ENCODE measurements at places on chromosomes 5 and 9.

- no peak for DNase-seq
Measured at GRCh38 chr9:116286297-116286696, 132.7 kb downstream of the PAPPA start.

GRCh38 chr5:177390363-177391300 is 6.4 kb downstream of the SLC34A1 start:
- DNase-seq = peak; percentile 88

DNA sequence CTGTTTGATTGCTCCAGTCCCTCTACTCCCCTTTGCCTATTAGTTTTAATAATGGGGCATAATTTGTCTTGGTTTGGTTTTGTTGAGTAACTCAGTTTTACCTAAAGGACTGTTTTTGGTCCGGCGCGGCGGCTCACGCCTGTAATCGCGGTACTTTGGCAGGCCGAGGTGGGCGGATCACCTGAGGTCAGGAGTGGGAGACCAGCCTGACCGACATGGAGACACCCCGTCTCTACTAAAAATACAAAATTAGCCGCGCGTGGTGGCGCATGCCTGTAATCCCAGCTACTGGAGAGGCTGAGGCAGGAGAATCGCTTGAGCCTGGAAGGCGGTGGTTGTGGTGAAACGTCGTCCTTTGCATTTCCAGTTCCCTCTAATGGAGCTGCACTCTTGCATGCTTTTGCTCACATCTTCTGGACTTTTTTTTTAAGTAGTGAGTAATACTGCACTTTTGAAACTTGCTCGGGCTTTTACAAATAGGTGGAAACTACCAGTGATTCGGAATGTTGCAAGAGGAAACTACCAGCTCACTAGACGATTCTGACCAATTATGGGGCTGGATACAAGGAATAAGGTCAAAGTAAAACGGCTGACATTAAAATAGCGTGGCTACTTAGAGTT is 721 bp upstream of the MAML1 start:
- DNase-seq = peak; percentile 63

GRCh38 chr5:151128817-151129216 is 28.8 kb downstream of the ANXA6 start:
- DNase-seq = no peak

GRCh38 chr9:112366591-112366990 is 13.3 kb upstream of the HSDL2 start:
- DNase-seq = no peak

DNA sequence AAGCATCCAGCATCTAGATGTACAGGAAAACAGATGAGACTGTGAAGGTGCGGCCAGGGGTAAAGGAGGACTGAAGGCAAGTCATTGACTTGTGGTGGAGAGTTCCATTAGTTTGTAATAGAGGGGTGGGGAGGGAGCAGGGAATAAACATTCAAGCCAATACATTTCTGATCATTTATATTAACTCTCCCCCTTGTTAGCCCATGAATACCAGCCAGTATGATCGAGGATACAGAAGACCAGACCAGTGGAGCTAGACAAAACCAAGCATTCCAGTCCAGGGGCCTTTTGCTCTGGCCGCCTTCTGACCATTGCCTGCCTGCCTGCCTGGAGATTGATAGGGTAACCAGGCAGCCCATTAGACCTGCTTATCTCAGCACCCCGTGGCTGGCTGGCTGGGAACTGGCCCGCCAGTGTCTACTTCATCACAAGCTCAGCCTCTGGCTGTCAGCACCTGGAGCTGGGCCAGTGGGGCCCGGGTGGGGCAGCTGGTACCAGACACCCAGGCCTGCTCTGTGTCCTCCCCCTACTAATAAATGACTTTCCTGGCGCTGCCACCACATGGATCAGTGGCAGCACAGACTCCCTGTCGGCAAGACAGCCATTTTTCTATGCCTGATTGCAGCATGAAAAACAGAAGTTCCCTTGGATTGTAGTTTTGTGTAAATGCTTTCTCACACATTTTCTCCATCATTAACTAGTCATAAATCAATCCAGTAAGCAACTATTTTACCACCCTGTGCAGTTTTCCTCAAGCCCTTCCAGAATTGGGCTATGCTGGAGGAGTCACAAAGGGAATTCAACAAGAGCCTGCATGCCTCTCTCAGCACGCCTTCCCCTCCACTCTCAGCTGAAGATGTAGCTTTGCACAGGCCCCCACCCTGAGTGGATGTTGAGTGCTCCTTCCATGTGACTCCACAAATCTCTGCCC is 181.3 kb downstream of the SNCAIP start:
- no peak for DNase-seq

Data from CD4-positive, alpha-beta T cell treated with Interleukin-4 for 4 hours (primary cell).